Suppressor macrophage treated with lipopolysaccharide for 4 hours (primary cell): ENCODE measurements at places on chromosomes 1 and 21.

- DNase-seq = no peak
Observed at GRCh38 chr1:244548558-244549115, 87.6 kb downstream of the CATSPERE start.

GRCh38 chr1:75423616-75424015 lies 187.3 kb downstream of the SLC44A5 start:
- DNase-seq = no peak

- DNase-seq = no peak
Observed at GRCh38 chr1:50742523-50742922, 217.5 kb downstream of the FAF1 start.

- DNase-seq = no peak
Observed at GRCh38 chr21:44710294-44710665, 1.1 kb downstream of the TSPEAR start.

- no peak for DNase-seq
Observed at GRCh38 chr1:45325851-45326506, 716 bp upstream of the HPDL start.

DNA sequence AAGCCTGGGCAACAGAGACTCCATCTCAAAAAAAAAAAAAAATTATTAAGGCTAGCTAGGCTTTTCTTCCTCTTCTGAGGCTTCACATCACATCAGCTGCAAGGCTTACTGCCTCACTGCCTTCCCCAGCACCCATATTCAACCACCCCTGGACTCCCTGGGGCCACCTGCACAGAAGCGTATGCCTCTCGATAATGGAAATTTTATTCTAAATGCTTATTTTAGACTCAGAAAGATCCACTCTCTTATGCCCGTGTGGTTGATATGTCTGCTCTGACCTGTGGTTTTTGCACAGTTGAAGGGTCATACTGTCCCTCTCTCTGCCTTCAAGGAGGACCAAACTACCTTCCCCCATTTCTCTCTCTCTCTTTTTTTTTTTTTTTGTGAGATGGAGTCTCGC lies 1.5 kb upstream of the FCRLA start:
- DNase-seq = no peak

- DNase-seq = peak; percentile 1
Observed at GRCh38 chr1:225595974-225596551, 56.9 kb downstream of the ENAH start.

GRCh38 chr1:159921700-159922504 lies 3.4 kb downstream of the TAGLN2 start:
- no peak for DNase-seq

- DNase-seq = no peak
Observed at GRCh38 chr1:204735042-204735441, 49.5 kb upstream of the LRRN2 start.

DNA sequence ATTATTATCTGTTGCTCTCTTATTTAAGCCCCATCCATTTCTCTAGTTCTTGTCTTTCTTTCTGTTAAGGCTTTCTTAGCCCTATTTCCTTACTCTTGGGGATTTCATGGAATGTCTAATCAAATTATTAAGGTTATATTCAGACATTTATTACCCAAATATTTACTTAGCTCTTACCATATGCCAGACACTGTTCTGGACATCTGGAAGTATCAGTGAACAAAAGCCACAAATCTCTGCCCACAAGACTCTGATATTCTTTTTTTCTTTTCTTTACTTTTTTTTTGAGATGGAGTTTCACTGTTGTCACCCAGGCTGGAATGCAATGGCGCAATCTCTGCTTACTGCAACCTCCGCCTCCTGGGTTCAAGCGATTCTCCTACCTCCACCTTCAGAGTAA lies 74.3 kb upstream of the NBL1 start:
- DNase-seq = no peak

DNA sequence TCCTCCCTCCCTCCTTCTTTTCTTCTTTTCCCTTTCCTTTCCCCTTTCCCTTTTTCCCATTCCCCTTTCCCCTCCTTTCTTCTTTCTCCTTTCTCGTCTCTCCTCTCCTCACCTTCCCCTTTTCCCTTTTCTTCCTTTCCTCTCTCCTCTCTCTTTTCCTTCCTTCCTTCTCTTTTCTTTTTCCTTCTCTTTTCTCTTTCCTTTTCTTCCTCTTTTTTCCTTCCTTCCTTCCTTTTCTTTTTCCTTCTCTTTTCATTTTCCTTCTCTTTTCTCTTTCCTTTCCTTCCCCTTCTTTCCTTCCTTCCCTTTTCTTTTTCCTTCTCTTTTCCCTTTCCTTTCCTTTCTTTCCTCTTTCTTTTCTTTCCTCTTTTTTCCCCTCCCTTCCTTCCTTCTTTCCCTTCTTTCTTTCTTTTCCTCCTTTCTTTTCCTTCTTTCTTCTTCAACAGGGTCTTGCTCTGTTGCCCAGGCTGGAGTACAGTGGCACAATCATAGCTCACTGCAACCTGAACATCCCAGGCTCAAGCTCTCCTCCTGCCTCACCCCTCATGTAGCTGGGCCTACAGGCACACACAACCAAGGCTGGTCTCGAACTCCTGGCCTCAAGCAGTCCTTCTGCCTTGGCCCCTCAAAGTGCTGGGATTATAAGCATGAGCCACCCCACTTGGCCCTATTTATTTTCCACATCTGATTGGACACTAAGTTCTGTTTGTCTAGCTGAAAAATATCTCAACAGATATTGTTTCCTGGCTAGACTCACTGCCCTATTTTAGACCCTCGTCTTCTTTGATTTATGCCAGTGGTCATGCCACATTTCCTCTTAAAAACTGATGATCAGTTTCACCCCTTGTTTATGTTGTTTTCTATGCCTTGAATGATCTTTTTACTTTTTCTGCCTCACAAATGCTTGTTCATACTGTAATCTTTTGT lies 57.1 kb upstream of the MACF1 start:
- DNase-seq = no peak

DNA sequence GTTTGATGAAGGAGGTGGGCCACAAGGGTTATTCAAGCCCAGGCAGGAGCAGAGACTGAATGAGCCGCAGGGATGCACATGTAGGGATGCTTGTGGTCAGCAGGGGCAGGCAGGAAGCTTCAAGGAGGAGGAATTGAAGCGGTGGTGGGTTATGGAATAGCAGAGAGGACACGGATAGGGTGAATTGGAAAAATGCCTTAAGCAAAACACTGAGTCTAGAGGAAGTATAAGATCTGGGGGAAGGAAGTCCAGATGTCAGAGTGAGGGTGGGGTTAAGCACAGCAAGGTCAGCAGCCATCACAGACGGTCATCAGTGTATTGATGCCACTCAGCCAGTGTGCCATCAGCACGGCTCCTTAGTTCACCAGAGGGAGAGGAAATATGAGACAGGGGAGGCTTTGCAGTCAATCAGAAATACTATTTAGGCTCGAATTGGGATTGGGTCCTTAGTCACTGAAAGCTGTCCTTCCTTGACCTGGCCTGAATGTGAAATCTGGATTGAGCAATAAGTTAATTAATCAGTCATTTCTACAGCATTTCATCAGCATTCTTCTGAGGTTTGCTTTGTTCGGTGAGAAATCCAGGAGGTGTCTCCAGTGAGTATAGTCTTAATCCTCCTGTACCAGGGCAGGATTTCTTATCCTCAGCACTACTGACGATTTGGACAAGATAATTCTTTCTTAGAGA lies 6.0 kb upstream of the LCE1F start:
- no peak for DNase-seq

DNA sequence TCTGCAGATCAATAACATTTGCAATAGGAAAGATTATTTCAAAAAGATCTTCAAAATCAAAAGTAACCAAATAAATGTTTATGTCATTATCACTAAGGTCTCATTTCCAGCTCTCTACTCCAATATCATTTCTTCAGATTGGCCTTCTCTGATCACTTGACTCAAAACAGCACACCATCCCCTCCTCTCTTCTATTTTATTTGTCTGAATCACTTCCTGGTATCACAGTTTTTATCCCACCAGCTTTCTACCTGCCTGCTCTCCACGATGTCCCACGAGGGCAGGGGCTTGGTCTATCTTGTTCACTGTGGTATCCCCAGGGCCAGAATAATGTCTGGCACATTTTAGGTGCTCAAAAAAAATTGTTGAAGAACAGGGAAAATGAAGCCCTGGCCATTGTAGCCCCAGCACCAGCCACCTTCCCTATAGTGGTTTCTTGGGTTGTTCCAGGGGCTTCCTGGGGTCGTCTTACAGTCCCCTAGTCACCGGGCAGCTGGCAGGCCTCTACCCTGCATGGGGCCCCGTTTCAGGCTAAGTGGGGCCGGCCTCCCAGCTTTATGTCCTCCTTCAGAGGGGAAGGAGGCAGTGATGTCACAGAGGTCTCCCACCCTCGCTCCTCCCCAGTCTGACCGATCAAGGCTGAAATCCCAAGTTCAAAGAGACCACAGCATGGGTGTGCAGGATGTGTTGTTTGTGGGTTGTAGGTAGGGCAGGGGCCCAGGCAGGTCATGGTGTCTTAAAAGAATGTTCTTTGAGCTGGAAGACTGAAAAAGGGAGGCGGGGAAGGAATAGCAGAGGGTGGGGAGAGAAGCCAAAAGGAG lies 3.5 kb upstream of the PADI1 start:
- DNase-seq = no peak

GRCh38 chr1:165234149-165234548 lies 122.4 kb downstream of the LMX1A start:
- DNase-seq = no peak

GRCh38 chr1:212916481-212917133 lies 33.7 kb upstream of the VASH2 start:
- DNase-seq = peak; percentile 80

DNA sequence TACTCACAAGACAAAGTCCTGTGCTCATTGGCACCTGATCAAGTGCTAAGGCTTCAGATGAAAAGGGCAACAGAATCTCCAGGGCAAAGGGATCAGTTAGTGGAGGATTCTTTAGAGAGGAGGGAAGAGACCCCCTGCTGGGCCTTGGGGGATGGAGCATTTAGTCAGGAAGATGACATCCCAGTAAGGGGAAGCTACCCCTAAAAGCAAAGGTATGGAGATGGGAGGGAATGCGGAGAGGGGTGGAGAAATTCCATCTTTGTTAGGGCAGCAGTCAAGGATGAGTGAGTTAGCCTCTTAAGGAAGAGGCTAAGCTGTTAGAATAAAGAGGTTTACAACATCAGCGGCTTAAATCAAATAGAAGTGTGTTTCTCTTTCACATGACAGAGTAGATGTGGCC lies 67.4 kb downstream of the ST6GALNAC3 start:
- DNase-seq = no peak
